Activated T-helper 1 cell treated with Interleukin-2 at 50 U/mL for 16 hours (primary cell): ENCODE measurements at places on chromosomes 5 and 9.

DNA sequence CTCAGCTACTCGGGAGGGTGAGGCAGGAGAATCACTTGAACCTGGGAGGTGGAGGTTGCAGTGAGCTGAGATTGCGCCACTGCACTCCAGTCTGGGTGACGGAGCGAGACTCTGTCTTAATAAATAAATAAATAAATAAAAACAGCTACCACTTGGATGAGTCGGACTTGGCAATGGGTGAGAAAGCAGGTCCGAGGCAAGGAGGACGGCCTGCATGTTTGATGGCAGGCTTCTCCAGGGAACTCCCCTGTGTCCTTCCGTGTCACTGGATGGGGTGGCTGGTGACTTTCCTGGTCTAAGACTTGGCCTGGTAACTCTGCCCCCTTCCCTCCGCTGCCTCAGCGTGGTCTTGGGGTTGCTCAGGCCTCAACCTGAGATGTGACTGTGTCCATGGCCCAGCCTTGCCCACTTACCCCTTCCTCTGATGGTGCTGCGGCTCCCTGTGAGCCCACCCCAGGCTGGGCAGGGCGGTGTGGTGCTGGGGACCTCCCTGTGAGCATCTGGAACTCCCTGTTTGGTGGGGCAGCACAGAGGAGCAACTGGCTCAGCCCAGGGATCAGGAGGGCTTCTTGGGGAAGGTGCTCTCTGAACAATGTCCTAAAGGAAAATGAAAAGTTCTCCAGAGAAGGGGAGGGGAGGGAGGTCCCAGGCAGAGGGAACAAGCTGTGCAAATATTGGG, 62.5 kb upstream of the PSD2 start:
- no peak for DNase-seq

DNA sequence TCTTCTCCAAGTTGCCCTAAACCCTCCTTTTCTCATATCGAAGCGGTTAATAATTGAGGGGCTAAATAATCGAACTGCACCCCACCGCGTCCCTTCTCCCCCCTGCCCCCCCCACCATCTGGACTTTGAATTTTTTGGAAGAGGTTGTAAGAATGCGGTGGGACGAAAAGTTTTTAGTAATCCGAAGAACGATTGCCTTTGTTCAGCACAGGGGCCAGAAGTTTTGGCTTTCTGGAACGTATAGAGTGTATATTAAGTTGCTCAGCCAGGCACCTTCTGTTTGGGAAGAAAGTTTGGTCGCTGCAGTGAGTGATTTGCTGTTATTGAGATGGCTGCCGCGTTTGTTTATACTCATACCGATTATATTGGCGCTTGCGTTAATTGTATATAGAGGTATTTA, 518 bp downstream of the ERBIN start:
- DNase-seq = no peak

DNA sequence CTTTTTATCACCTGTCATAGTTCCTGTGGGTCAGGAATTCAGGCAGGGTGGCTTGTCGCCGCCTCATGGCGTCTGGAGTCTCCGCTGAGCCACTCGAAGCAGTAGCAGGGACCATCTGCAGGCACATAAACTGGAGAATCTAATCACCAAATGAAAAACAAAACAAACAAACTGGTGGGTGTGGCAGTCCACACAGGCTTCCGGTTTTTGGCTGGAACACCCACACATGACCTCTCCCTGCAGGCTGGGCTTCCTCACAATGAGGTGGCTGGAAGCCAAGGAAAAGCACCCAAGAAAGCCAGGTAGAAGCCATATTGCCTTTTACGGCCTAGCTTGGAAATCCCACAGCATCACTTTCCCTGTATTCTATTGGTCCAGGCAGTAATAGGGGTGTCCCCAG, 197.0 kb downstream of the SYK start:
- DNase-seq = no peak

DNA sequence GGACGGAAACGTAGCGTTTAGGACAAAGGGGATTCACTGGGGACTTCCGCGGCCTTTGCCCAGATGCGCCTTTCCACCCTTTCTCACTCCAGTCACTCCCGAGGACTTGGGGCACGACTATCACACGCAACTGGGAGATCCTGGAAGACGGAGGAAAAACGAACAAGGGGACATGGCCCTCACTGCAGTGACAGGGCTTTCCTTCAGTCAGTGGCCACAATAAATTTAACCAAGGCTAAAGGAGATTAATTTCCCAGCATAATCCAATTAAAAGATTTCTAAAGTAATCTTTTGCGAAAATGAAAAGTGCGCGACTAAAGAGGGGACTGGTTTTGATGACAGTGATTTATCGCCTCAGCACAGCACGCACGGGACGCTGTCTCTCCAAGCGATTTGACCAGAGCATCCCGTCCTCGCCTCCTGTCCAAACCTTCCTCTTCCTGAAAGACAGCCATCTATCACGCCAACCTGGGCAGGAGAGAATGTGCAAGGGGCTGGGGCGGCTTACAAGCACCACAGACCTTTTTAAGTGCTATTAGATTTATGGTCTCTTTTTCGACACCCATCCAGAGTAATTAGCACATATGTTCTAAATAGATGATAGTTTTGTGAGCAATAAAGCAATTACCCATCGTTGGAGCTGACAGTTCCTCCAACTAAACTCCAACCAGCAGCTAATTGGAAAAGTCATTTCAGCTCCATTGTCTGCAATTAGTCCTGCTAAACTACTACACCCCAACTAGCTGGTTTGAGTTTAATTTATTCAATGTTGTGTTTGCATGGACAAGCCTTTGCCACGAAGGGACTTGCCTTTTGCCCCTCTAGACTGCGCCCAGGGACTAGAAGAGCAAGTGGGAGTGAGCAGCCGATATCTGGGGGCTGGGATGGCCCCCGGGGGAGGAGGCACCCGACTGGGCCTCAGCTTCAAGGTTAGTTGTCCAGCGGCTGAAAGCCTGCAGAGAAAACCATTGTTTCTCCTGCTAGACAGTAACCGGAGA, 7.4 kb downstream of the NR2F1-AS1 start:
- DNase-seq = no peak

DNA sequence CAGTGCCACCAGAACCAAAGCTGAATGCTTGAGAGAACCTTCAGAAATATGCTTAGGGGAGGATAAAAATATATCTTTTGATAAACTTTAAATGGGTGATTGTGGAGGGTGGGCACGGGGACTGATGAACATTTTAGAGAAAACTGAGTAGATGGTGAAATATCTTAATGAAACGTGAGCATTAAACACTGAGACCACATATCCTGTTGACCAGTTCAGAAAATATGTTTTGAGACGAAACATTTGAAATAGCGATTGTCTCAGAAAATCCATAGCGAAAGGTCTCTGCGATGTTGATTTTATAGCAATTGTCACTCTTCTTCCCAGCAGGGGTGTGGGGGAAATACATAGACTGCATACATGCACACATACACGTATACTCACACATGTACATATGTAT, 231.0 kb downstream of the ESM1 start:
- no peak for DNase-seq

DNA sequence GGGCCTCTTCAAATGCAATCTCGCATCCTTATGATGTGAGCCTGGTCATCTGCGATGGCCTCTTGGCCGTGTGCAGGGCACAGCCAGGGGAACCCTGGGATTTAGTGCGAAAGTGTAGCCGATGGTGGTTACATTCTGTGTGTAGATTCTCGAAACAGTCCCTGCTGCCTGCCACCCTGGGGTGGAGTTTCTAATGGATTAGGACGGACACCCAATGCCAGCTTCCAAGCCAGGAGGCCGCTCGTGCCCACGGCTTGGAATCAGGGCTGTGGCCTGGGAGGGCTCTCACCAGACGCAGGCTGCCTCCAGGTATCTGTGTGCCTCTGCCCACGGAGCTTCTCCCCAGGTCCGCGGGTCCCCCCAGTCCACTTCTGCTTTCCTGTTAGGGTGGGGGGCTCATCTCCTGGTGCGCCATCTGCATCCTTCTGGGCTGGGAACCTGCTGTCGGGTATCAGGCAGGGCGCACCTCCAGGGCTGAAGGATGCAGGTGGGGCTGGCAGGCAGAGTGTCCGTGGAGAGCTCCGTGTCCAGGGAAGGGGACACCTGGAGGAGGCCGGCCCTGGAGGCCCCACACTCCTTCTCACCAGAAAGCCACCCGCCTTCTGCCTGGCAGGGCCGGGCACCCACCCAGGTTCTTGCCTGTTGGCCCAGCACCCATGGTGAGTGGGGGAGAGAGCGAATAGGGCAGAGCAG, 3.4 kb upstream of the SLC12A7 start:
- DNase-seq = no peak

DNA sequence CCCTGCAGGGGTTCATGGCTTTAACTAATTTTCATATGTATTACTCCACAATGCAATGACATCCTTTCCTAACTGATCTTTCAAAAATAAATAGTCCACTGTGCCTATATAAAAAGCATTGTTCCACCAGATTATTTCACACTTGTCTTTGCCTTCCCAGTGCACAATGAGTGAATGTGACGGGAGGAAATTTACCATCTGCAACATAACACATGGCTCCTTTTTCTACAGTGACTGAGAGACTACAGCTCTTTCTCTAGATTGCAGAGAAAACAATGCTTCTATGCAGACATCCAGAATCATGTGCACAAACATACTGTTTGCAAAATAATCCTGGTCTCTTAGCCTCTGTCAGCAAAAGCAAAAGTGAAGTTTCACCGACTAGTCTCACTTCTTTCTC, 483.7 kb upstream of the PIK3R1 start:
- DNase-seq = no peak

DNA sequence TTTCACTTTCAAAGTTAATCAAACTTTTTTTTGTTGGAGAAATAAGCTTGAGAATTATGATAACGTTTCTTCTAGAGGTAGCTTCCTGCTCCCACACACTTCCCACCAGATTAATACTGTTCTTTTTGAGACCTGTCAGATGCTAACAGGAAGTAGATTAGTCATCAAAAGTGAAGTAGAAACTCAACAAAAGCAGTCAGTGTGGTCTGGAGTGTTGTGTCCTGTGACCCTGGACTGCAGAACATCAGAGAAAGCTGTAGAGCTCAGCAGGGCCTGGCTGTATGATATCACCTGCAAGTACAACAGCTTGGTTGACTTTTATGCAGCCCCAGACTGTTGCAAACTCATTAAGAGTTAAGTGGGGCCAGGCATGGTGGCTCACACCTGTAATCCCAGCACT, 495.7 kb upstream of the CYLC2 start:
- no peak for DNase-seq

GRCh38 chr9:113290052-113290607, 13.0 kb downstream of the RNF183 start:
- DNase-seq = no peak

- DNase-seq = no peak
These were observed 41.3 kb upstream of the PAM start for GRCh38 chr5:102713682-102714231.

GRCh38 chr9:20478786-20479185, 143.5 kb downstream of the MLLT3 start:
- no peak for DNase-seq

DNA sequence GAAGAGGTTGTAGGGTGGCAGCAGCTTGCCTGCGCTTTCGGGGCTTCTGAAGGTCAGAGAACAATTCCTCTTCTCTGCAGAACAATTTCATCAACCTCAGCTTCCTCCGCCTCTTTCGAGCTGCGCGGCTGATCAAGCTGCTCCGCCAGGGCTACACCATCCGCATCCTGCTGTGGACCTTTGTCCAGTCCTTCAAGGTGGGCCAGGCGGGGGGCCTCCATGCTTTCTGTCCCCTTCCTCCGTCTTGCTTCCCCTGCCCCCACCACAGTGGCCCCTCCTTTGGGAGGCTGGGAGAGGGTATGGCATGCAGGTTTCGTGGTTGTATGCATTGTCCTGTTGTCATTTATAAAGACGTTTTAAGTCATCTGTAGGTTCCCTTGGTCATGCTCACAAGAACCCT, 195.8 kb downstream of the CACNA1B start:
- no peak for DNase-seq

GRCh38 chr5:75538211-75538610, 26.5 kb downstream of the POLK start:
- DNase-seq = no peak

DNA sequence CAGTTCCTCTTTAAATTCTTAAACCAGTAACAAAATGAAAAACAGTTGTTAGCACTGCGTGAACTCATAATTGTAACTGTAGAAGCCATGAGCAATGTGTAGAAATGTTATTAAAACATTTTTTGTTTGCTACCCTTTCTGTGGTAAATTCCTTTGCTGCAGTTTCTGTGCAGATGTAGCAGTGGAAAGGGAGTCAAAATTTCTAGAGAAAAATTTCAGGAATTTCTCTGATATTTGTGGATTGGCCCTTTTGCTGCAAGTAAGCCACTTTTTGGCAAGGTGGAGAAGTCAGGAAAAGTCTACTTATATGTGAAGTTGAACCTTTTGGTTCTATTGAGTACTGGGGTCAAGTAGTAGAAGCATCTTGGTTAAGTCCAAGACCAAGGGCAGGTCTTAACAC, 10.1 kb downstream of the FBXL7 start:
- DNase-seq = no peak

GRCh38 chr9:133564451-133565116, 30.1 kb downstream of the ADAMTSL2 start:
- DNase-seq = no peak

GRCh38 chr5:909994-910768, 17.5 kb downstream of the TRIP13 start:
- no peak for DNase-seq

DNA sequence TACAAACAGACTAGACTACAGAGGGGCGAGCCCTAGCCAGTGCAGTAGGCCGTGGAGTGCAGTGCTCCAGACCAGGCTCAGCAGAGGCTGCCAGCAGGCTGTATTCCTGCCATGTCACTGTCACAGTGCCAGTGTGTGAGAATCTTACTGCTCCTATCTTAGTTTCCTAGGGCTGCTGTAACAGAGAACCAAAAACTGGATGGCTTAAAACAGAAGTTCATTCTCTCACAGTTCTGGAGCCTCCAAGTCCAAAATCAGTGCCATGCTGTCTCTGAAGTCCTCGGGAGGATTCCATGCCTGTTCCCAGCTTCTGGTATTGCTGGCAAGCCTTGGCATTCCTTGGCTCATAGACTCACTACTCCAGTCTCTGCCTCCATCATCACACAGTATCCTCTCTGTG, 75.0 kb upstream of the SAP30L start:
- no peak for DNase-seq

- DNase-seq = no peak
These were observed 564.4 kb upstream of the NUDT12 start for GRCh38 chr5:104126980-104127379.

DNA sequence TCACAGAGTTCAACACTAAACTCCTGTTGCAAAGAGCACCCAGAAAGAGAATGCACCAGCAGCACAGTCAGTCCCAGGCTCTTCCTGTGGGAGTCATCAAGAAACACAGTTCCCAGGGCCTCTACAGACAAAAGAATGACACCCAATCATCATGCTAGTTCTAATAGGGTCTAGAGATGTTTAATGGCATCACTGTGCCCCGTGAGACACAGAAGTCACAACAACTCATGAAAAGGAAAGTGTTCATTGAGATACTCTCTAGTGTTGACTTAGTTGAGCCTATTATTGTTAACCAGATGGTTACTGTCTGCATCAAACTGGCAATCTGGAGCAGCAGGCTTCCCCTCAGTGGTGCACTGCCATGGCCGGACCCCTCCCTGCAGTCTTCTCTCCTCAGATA, 1.6 kb downstream of the KLHL3 start:
- no peak for DNase-seq

- DNase-seq = no peak
These were observed 73.4 kb upstream of the FBXW11 start for GRCh38 chr5:172079876-172080275.
